ENCODE measurements at places on chromosomes 4 and X.

GRCh38 chr4:121073004-121073435 lies 685 bp upstream of the NDNF start:
- DNase-seq: no peak

- no peak for DNase-seq
Observed at GRCh38 chr4:53313510-53313909, 52.4 kb downstream of the SCFD2 start.

DNA sequence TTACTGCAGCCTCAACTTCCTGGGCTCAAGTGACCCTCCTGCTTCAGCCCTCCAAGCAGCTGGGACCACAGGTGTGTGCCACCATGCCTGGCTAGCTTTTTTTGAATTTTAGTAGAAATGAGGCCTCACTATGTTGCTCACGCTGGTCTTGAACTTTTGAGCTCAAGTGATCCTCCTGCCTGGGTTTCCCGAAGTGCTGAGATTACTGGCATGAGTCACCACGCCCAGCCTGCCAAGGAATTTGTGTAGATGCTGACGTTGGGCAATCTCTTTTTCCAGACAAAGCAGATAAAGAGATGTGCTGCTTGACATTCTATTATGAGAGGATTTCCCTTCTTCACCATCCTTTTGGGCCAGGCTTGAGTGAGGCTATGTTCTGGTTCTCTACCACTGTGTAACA lies 254.5 kb upstream of the RPS6KA3 start:
- DNase-seq: no peak

- DNase-seq: no peak
Observed at GRCh38 chr4:80448056-80448455, 112.5 kb downstream of the CFAP299 start.

GRCh38 chr4:153084224-153084979 lies 119.8 kb upstream of the TRIM2 start:
- DNase-seq: no peak

DNA sequence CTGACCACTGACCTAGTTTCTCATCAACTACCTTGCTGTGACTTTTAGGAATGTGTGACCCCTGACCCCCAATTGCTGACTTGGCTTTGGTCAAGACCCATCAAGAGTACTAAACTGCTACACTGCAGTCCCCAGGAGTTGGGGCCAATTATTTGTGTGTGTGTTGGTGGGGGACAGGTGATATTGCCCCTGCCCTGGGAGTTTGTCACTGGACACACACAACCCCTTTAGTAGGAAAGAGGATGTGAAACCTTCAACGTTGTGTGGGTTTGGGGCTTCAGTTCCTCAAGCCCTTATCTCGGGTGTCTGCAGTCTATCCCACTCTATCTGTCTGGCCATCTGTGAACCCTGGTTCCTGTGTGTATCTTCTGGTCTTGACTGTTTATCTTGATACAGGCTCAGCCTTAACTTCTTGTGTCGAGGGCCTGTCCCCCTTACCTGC lies 6.5 kb downstream of the SASH3 start:
- no peak for DNase-seq

DNA sequence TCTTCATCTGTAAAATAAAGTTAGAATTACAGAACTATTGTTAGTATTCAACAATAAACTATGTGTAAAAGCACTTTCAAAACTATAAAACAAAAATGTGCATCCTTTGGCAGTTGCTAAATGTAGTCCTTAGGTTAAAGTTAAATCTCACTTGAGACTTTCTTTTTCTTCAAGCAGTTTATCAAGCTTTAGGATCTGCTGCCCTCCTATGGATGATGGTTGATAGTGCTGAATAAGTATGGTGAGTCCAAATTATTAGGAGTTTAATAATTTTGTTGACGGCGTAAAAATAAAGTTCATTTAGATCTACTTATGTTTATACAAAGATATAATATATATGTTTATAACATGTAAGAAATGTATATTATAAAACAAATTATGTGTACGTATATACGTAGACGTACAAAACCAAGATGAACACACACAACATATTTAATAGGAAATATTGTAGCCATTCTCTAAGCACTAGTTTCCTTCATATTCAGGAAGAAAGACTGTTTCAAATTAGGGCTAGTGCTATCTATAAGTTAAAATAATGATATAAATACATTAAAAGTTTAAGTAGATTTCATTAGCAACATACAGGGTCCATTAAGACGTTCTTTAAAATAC lies 22.3 kb downstream of the UGT2A2 start:
- DNase-seq: no peak

DNA sequence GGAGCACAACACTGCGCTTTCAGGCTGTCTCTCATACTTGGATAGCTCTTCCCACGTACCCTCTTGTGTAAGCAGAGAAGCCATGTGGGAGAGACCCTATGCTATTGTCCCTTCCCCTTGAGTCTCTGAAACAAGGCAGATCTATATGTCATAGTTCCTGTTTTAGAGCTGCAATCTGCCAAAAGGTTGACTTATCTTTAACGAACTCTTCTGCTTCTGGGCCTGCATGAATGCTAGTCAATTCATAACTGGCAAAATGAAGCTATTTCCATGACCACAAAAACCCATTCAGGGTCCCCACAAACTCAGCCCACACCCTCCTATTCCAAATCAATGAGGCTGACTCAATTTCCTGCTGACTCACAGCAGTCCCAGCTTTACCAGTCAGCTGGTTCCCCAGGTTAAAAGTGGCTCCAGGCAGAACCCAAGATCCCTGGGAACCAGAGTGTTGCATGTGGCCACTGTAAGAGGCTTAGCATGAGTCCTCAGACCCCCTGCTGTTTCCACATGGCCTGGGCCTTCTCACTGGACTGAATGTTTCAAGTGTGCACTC lies 25.3 kb upstream of the SOD3 start:
- DNase-seq: no peak

GRCh38 chr4:55269995-55270394 lies 76.0 kb upstream of the SRD5A3 start:
- DNase-seq: no peak

DNA sequence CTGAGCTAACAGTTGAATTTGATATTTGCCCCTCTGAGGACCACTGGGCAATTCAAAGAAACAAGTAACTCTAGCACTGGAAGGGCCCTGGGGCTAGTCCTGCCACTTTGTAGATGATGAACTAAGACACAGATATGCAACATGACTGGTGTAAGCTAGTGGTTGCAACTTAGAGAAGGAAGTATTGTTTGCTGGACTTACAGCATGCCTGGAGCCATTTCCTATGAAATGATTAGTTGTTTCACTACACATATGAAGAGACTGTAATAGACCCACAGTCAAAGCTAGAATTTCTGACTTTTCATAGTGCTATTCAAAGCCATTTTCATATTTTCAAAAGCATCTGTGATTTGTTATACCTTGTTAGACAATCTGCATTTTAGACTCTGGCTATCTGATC lies 96.2 kb downstream of the TSPAN7 start:
- DNase-seq: no peak

DNA sequence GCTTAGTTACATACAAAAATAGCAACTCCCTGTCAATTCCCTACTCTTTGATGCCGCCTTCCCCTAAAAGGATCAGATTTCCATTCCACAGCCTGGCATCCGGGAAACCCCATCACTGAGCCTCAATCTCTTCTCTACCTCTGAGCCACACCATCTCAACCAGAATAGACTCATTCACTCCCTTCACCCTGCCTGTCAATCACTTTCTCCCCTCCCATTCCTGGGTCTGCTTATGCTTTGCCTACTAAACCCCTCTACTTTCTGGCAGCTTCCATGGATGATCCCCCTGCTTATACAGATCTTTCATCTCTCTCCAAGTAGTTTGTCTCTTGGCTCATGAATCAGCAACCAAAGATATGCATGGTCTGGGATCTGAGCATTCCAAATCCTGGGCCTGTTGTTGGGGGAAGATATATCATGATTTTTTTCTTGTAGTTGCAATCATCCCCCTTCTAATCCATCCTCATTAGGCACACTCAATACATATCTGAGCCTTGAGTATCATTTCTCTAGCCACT lies 2.6 kb downstream of the AMER1 start:
- DNase-seq: no peak

All from T-helper 17 cell (primary cell).